ENCODE measurements at places on chromosomes 4 and X.

- DNase-seq, result peak; percentile 26
Measured at GRCh38 chrX:129726307-129727111, 12.3 kb upstream of the XPNPEP2 start.

DNA sequence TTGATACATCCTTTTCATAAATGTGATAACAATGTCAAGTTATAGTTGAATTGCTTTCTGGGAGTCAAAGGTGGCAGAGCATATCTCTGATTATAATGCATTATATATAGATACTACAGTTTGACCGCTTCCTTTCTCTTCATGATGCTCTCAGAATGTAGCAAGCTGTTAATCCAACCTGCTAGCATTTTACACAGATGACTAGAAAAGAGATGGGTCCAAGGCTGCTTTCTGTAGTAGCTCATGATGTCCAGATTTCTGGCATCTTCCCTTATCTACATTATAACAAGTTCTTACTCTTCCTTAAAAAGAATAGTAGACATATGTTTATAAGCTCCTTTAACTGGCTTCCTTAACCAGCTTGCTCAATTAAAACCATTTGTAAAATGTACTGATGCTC is 192.0 kb downstream of the NWD2 start:
- no peak for DNase-seq

GRCh38 chr4:132502096-132502552 is 647.0 kb upstream of the PCDH10 start:
- no peak for DNase-seq

DNA sequence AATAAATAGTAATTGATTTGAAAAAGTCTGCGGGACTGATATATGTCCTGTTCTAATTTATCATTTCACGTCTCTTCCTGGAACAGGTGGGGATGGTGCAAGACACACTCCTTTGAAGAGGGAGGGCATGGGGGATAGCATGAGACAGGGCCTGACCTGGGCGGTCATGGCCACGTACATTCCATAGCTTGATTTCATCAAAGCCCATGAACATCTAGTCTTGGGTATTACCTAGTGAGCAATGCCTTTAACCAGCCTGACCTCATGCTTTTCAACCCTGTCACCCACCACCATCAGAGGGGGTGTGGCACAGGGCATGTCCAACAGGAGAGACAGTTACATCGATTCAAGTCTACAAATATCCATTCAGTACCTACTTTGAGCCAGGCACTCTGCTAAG is 52.3 kb upstream of the HOPX start:
- no peak for DNase-seq

DNA sequence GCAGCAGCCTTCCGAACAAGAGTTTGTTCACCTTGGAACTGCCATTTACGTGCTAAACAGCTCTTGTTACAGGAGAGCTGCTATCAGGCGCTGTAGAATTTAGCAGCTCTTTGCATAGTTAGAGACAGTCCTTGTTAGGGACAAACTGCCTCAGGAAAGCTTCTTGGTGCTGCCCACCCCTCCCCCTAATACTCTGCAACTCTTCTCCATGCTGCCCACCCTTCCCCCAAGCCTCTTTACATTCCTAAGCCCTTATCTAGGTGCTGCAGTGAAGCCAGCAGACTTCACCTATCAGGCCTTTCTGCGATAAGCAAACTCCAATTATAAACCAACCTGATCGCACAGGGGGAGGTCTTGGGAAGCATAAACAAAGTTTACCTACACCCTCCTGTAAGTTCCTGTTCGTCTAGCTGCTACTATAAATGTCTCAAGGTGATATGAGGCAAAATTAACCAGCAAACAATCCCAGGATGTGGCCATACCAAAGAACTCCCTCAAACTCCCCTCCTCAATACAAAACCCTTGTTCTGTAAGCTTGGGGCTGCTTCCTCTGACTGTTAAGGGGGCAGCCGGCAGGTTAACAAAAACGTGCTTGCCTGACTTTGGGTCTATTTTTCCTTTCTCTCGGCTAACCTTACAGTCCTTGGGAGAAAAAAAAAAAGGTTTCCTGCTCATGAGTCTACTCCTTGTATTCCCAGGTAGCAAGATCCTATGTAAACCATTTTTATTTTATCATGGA is 74.0 kb upstream of the GC start:
- no peak for DNase-seq

GRCh38 chrX:19776753-19777152 is 110.6 kb downstream of the SH3KBP1 start:
- peak; percentile 38 for DNase-seq

- DNase-seq, result no peak
Measured at GRCh38 chrX:6708041-6708440, 173.1 kb upstream of the VCX3A start.

GRCh38 chr4:47837908-47838294 is at the start of gene CORIN:
Gene CORIN (minus strand): TSS chr4:47838067. CDS start chr4:47837949, 118 bp downstream.
- no peak for DNase-seq

- no peak for DNase-seq
Measured at GRCh38 chrX:45502396-45502795, 301.7 kb upstream of the DIPK2B start.

GRCh38 chr4:186095406-186095805 is 9.1 kb upstream of the FAM149A start:
- no peak for DNase-seq

DNA sequence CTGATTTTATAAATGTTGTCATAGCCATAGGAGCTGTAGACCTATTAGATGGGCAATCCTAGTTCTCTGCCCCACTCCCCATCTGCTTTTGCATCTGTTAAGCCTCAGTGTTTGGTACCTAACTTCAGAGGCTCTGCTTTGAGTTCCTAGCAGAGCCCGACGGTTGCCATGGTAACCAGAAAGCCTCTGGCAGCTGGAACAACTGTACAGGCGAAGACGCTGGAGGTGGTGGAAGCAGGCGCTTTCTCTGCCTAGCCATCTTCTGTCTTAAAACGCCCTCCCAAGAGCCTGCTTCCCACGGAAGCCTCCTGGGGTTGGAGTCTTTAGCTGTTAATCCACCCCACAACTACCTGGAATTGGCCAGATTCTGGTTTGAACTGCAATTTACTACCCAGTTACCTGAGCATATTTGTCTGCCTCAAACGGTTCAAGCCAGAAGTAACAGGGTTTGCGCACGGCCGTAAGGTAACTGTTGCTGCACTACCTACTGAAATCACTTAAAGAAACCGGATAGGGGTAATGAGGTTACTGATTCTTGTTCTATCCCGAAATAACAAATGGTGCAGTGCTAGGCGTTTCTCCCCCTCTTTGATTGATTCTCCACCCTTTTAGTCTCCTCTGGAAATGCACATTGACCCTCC is 1.0 kb upstream of the GABRG1 start:
- peak; percentile 2 for DNase-seq

DNA sequence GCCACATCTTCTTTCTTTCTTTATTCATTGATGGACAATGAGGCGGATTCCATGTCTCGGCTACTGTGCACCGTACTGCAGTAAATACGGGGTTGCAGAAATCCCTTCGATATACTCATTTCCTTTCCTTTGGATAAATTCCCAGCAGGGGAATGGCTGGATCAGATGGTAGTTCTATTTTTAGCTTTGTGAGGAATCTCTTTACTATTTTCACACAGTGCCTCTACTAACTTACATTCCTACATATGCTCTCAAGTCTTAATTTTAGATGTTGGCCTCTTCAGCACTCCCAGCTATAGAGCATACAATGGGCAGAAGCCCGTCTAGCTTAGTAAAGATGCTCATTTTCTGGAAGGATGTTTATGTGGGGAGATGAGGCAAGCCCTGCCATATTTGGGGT is 317.4 kb downstream of the ASMT start:
- DNase-seq, result no peak
